Suppressor macrophage treated with lipopolysaccharide for 1 hour (primary cell): ENCODE measurements at places on chromosomes 13 and 19.

GRCh38 chr13:50598338-50598737, 245.2 kb downstream of the DLEU7 start:
- DNase-seq, result no peak

DNA sequence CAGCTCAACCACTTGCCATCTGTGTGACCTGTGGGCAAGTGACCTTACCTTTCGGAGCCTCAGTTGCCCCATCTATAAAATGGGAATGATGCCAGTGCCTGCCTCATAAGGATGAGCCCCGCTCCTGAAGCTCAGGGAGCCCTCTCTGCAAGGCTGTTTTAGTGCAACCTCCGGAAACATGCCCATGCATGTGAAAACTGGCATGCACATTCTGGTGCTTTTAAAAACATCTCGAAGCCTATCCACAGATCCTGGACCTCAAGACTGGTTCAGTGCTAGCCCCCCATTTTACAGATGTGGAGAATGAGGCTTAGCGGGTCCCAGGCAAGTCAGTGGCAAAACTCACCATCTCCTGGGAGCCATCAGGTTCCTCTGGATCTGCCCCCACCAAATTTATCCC, 5.6 kb downstream of the CADM4 start:
- DNase-seq, result no peak

- no peak for DNase-seq
These were observed 52.4 kb downstream of the CHST8 start for GRCh38 chr19:33673996-33674625.

DNA sequence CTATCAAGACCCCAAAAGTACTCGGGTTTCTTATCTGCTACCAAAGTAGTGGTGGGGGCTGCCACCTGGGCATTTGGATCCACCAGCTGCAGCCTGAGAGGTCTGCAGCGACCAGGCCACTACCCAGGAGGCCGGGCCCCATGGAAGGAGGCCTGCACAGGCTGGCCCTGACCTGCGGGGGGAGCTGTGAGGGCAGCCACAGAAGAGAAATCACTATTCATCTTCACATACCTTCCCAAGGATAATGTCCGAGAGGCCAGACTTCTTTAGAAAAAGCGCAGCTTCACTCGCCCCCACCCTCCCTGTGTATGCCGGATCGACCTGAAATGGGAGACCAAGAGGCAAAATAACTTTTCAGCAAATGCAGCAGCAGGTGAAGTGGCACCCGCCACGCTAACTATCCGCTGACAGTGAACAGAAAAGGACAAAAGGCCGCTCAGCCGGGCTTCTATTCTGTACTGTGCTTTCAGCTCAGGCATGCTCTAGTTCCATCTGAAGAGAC, 30.1 kb downstream of the EPS15L1 start:
- DNase-seq, result peak; percentile 54

- DNase-seq, result no peak
These were observed 54.5 kb upstream of the TPM4 start for GRCh38 chr19:16021796-16022195.

DNA sequence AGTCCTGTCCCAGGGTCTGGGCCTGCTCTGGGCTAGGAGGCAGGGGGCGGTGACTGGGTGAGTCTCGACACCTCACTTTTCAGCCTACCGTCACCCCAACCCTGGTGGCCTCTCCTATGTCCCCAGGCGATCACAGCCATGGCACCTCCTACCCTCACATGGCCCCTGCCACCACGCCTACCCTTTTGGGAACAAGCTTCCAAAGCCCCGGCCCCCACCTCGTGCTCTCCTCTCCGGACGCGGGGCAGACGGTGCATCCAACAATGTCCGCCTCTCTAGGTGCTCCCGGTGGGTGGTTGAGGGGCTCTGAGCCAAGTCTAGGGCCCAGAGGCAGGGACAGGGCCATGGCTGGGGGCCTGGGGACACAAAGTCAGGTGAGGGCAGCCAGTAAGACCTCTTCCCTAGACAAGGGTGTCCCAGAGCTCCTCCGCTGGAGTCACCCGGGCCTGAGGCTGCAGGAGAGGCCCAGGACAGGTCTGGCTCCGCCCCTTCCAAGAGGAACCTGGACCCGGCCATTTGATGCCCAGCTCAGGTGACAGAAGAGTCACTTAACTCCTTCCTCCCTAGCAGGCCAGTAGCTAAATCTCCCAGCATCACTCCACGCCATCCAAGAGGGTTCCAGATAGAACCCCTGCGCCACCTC, at the start of gene SYNE4:
Gene SYNE4, minus strand, starts transcription at position 478 of the 643 bp plus-strand sequence. Its CDS starts 132 bp downstream, at position 346.
- DNase-seq, result no peak

- no peak for DNase-seq
These were observed 13.0 kb upstream of the ZNF460 start for GRCh38 chr19:57267291-57267690.

DNA sequence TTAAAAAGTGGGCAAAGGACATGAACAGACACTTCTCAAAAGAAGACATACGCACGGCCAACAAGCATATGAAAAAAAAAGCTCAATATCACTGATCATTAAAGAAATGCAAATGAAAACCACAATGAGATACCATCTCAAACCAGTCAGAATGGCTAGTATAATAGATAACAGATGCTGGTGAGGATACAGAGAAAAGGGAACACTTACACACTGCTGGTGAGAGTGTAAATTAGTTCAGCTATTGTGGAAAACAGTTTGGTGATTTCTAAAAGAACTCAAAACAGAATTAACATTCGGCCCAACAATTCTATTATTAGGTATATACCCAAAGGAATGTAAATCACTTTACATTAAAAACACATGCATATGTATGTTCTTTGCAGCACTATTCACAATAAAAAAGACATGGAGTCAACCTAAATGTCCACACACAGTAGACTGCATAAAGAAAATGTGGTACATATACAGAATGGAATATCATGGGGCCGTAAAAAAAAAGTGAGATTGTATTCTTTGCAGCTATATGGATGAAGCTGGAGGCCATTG, 1569.0 kb downstream of the OLFM4 start:
- DNase-seq, result no peak

GRCh38 chr13:78133511-78133910, 214.9 kb upstream of the EDNRB start:
- no peak for DNase-seq

DNA sequence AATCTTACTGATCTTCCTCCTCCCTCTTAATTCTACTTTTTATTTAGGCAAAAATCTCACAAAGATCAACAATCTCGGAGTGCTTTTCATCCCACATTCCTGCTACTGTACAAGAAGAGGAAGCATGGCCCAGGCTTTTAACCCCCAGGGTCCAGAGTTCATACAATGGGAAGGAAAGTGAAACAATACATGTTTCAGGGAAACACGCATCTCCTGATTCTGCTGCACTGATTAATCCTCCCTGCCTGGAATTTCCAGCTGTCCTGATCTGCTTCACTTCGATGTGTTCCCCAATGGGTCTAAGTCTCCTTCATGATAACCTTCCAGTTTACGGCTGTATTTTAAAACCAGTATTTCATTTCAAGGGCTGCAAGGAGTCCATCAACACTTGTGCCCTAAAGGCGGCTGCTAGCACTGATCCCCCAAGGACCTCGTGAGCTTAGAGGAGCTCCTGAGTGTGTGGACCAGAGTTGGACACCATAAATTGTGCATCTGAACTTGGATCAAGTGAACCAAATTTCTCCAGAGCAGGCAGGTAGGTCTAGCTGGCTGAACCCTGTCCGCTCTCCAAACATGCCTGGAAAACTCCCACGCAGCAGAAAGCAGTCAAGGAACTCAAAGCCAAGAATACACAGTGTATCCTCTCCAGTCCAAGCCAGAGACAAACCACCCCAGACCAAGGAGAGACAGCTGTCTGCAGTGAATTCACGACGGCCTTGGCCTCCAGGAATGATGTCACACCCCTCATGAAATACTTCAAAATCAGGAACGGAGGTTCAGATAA, 44.3 kb downstream of the COL4A1 start:
- DNase-seq, result peak; percentile 48

DNA sequence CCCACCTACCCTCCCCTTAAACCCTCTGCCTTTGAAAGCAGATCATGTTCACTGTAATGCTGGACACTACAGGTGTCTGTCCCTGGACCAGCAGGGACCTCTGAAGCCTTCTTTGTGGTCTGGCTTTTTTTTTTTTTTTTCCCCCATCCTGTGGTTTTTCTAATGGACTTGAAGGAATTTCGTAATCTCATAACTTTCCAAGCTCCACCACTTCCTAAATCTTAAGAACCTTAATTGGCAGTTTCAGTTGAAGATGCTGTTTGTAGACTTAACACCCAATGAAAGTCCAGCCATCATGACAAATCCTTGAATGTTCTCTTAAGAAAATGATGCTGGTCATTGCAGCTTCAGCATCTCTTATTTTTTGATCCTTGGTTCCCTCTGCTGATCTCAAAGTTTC, 45.0 kb upstream of the LRCH1 start:
- DNase-seq, result peak; percentile 83

- DNase-seq, result no peak
These were observed 58.8 kb downstream of the SLC10A2 start for GRCh38 chr13:103007427-103007762.

DNA sequence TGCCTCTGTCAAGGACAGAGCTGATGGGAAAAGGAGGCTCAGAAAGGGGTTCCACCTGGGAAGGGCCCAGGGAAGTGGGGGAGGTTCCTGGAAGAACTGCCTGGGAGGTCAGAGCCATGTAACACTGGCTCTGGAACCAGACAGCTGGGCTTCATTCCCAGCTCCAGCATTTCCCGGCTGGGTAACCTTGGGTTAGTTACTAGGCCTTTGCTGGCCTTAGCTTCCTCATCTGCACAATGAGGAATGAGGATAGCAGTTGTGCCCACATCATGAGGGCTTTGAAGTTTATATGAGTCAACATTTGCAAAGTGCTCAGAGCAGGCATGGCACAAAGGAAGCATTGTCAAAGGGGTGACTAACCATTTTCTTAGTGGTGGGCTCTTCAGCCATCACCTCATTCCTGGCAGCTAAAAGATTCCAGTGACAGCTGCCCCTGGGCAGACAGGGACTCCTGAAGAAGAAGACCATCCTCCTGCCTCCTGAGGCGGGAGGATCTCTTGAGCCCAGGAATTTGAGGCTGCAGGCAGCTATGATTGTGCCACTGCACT, 1.7 kb upstream of the DNAJB1 start:
- DNase-seq, result peak; percentile 92

- no peak for DNase-seq
These were observed 516.0 kb downstream of the DCT start for GRCh38 chr13:93963266-93964145.

DNA sequence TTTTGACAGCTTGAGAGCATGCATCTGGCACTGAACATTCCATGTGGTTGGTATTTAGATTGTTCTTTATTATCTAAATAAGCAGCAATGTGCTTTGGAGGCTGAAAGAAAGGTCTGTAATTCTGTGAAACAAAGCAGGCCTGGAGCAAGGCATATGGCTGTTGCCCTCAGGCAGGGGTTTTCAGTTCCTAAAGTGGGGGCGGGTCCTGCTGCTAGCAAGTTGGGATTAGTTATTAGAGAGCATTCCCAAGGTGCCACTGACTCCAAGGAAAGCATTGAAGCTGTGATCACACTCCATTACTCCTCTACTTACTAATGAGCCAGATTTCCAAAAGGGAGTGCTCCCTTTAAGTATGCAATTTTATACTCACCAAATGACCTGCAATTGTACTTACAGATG, 432.2 kb downstream of the OLFM4 start:
- no peak for DNase-seq

- no peak for DNase-seq
These were observed 286.6 kb downstream of the PCDH20 start for GRCh38 chr13:61128850-61129645.

GRCh38 chr13:59846845-59847620, 316.7 kb downstream of the DIAPH3 start:
- no peak for DNase-seq

DNA sequence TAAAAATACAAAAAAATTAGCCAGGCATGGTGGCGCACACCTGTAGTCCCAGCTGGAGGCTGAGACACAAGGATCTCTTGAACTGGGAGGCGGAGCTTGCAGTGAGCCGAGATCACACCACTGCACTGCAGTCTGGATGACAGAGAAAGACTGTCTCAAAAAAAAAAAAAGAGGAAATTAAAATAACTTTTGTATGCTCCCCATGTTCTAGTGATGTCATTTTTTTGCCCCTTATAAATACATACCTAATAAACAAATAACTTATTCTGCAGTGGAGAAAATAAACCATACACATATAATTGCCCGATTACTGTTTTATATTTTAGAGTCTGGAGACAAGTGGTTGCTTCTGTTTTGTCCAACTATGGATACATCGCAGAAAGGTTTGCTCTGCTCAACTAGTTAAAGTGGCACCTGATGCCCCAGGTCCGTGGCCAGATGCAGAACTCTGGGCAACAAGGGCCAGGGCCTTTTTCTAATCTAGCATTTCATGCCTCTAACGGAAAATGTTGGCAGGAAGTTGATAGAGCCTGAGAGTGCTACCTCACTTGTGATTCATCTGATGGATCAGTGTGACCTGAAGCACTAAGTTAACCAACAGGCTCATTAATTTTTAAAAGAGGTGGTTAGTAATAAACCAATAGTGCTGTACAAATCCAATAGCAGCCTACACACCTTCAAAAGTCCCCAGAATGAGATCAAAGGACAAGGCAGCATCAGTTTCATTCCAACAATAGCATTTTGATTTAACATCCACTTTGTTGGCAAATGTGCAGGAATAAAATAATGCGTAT, 18.8 kb downstream of the UBE2L5 start:
- no peak for DNase-seq

GRCh38 chr13:44302940-44303575, 70.6 kb upstream of the SERP2 start:
- DNase-seq, result no peak

DNA sequence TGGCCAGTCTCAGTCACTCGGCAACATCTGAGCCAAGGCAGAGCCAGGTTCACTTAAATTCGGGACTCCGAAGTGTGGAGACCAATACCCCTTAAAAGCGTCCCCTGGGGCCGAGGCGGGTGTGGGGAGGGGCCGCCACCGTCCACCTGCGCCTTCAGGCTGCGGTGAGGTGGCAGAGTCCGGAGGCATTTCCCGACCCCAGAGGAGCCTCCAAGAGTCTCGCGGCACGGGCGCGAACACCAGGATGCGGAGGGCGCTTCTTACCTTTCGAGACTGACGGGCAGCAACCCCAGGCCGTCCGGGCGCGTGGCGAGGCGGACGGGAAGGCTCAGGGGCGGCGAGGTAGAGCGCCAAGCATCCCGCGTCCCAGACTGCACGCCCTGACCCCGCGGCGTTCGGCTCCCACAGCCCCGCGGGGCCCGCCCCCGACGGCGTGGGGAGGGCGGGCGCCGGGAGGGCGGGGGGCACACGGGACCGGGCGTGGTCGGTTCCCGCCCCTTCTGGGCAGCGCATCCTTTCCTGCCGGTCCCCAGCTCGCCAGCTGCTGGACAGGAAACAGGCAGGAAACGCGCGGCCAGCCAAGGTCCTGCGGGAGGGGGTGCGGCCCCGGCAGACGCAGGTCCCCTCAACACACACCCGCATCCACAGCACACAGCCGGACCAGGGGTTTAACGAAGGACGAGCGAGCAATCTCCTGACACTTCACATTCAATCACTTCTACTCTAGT, at the start of gene THSD1:
Gene THSD1, minus strand, starts transcription at position 406 of the 728 bp plus-strand sequence. CDS start 3,572 bp downstream, outside the sequence.
- DNase-seq, result peak; percentile 7
